ENCODE measurements at places on chromosomes 3 and 15.

- no peak for DNase-seq
Observed at GRCh38 chr3:154050216-154050615, 71.0 kb upstream of the ARHGEF26 start.

GRCh38 chr3:52784021-52784621, 6.7 kb downstream of the ITIH1 start:
- DNase-seq: no peak

- DNase-seq: no peak
Observed at GRCh38 chr3:173584093-173584837, 186.7 kb downstream of the NLGN1 start.

DNA sequence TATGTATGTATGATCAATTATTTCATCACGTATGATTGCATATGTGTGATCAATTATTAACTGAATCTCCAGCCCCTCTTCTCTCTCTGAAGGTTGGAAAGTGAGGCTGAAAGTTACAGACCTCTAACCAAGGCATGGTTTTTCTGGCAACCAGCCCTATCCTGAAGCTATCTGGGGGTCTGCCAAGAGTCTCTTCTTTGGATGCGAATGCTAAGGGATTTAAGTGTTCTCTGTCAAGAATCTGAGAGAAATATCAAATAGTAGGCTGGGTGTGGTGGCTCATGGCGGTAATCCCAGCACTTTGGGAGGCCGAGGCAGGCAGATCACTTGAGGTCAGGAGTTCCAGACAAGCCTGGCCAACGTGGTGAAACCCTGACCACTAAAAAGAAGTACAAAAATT, 8.1 kb downstream of the NKTR start:
- DNase-seq: no peak

Data from activated CD4-positive, alpha-beta T cell treated with anti-CD3 and anti-CD28 coated beads, Interleukin-10, Interleukin-2, amounts not matched to agents 100 ng/mL and 50 ng/mL, durations not matched to agents 16 hours and 8 hours (primary cell).